CD4-positive, alpha-beta T cell treated with Interleukin-6 at 100 ng/mL for 8 hours (primary cell): ENCODE measurements at places on chromosomes 16 and 17.

- no peak for DNase-seq
Observed at GRCh38 chr16:86625821-86626220, 47.5 kb downstream of the FOXL1 start.

DNA sequence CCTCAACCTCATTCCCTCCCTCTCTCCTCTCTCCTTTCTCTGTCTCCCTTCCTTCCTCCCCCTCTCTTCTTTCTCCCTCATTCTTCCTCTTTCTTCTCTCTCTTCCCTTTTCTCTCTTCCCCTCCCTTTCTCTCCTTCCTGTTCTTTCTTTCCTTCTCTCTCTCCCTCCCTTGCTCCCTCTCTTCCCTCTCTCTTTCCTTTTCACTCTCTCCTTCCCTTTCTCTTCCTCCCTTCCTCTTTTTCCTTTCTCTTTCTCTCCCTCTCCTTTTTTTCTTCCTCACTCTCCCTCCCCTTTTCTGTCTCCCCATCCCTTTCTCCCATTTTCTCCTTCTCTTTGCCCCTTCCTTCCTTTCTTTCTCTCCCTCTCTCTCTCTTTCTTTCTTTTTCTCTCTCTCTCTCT, 7.9 kb upstream of the ELAC2 start:
- DNase-seq: no peak

DNA sequence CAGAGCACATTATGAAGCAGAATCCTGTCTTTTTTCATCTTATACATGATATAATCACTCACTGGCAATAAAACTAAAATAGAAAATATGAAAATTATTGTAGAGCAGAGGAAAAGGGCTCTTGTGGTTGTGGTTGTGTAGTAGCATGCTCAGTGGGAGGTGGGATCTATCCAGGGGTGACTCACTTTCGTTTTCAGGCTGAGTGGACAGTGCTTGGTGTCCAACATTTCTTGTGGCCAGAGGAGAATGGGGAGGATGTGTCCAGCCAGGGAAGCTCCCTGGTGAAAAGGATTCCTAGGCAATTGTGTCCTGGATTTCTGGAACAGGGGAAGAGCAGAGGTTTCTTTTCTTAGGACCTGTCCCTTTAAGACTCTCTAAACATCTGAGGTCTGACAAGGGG, 31.9 kb upstream of the CPHXL start:
- no peak for DNase-seq

- DNase-seq: peak; percentile 11
Observed at GRCh38 chr17:66542129-66542966, 239.9 kb downstream of the PRKCA start.

GRCh38 chr16:51734220-51734619, 583.1 kb upstream of the SALL1 start:
- DNase-seq: no peak

DNA sequence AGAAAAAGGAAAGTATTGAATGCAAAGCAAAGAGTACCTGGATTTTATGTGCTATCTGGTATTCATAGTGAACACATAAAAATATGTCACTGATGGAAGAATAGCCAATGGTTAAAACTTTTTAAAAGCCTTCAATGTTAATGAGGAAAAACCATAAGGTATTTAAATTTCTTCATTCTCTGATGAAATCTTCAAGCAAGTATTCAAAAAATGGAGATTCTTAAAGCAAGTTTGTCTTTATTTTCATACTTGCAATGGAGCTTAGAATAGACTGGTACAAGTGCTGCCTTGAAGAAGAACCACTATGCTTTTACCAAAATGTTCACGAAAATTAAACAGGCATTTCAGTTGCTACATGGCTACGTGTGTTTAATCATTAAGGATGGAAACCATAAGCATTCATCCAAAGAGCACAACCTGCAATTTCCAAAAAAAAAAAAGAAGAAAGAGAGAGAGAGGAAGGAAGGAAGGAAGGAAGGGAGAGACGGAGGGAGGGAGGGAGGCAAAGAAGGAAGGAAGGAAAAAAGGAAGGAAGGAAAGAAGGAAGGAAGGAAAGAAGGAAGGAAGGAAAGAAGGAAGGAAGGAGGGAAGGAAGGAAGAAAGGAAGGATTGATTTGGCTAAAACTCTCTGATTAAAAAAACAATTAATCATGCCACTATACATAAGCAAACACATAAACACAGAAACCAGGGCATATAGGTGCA, 17.6 kb downstream of the HS3ST3A1 start:
- no peak for DNase-seq

GRCh38 chr16:1281517-1281916, 25.6 kb downstream of the TPSD1 start:
- no peak for DNase-seq

DNA sequence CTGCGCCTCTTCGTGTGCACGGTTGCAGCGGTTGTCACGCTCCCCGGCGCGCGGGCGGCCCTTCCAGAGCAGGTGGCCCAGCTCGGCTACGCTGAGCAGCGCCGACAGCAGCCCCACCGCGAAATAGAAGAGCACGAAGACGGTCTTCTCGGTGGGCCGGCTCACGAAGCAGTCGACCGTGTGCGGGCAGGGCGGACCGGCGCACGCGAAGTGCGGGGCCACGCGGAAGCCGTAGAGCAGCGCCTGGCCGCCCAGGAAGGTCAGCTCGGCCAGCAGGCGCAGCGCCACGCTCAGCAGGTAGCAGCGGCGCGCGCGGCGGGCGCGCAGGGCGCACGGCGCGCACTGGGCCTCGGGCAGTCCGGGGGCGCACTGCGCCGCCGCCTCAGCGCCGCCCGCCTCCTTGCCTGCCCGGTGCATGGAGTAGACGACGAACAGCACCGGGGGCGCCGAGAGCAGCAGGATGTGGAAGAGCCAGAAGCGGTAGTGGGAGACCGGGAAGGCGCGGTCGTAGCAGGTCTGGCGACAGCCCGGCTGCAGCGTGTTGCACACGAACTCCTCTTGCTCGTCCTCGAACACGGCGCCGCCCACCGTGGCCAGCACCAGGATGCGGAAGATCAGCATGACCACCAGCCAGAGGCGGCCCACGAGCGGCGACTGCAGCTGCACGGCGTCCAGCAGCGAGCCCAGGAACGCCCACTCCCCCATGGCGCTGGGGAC, 1.3 kb downstream of the GJD3 start:
- no peak for DNase-seq

- DNase-seq: no peak
Observed at GRCh38 chr16:1459967-1460366, 14.9 kb downstream of the CLCN7 start.

DNA sequence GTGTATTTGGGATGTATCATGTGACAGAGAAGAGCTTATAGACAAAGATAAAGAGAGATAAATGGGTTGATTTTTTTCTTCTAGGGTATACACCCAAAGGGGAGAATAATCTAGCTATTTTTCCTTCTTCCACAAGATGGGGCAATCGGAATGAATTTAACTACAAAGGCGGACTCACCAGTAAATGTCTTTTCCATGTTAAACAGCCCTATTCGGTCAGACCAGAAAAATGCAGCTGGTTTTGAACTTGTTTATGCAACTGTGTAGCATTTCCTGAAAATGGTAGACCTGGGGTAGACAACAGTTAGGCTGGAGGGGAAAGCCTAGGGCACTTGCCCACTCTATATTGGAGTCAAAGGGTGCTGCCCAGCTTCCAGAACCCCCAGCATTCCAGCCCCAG, 477.1 kb downstream of the TOX3 start:
- no peak for DNase-seq

DNA sequence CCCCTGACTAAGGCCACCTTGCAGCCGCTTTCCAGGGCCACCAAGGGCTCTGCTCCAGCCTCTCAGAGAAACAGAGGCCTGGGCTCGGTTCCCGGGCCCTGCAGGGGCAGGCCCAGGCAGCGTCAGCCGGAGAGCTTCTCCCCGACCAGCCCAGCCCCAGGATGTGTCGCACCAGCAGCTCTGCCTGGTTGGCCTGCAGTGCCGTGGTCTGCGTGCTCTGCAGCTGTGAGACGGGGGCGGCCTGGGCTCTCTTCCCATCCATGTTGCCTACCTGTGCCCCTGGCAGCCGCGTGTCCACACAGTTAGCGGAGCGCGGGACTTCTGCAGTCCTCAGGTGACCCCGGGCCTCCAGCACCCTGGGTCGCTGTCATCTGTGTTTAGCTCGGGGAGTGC, 4.8 kb downstream of the IGFALS start:
- no peak for DNase-seq

GRCh38 chr16:2596747-2597559, 59.1 kb downstream of the PDPK1 start:
- no peak for DNase-seq

DNA sequence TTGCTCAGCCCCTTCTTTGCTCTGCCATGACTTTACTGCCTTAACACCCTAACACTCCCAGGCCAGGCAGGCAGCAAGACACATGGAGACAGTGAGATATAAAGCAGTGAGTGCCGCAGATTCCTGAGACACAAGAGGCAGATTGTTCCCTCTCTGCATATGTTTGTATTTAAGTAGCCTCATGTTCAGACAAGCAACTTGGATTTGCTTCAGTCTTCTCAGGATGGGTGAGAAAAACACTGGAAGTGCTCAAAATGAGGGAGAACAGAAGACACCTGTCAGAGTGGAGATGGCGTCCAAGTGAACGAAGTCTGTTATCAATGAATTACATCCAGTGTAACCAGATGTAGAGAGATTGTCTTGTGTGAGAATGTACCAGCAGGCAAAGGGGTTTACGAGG, 86.8 kb downstream of the CES1 start:
- DNase-seq: no peak

GRCh38 chr17:16259926-16260325, 42.9 kb downstream of the PIGL start:
- no peak for DNase-seq

DNA sequence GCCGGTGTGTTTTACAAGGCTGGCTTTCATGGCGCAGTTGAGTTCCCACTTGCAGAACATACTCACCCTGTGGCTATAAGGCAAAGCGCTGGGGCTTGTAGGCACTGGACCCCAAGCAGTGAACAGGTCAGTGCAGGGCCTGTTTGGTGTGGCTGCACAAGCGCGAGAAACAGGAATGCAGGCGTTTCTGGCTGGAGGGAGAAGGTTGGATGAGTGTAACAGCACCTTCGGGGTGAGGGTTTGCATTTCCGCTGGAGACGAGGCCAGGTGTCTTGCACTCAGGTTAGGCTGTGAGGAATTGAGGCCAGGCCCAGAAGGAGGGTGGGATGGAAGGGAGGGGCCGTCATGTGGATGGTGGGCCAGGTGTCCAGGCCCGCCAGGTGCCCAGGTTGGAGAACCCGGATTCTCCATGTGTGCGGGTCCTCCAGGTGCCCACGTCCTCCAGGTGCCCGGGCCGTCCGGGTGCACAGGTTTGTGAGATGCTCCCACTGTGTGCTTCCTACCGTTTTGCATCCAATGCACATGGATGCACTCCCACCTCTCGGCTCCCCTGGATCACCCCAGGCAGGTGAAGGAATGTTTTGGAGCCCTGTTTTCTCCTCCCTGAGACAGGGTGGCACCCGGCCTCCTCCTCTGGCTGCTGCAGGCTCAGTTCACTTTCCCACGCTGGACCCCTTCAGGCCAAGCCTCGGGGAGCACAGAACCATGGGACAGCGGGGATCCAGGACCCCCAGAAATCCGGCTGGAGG, 46.0 kb downstream of the SLC7A5 start:
- no peak for DNase-seq

DNA sequence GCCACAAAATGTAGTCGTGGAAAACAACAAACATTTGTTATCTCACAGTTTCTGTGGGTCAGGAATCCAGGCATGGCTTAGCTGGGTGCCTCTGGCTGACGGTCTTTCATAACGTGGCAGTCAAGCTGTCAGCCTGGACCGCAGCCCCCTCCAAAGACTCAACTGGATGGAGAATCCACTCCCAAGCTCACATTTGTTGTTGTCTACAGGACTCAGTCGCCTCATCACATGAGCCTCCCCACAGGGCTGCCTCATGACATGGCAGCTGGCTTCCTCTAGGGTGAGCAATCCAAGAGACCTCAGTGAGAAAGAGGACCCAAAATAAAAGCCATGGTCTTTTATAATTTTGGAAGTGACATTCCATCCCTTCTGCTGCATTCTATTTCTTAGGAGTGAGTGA, 34.7 kb upstream of the AKAP1 start:
- no peak for DNase-seq

- no peak for DNase-seq
Observed at GRCh38 chr17:63634163-63634562, 11.9 kb downstream of the MAP3K3 start.

DNA sequence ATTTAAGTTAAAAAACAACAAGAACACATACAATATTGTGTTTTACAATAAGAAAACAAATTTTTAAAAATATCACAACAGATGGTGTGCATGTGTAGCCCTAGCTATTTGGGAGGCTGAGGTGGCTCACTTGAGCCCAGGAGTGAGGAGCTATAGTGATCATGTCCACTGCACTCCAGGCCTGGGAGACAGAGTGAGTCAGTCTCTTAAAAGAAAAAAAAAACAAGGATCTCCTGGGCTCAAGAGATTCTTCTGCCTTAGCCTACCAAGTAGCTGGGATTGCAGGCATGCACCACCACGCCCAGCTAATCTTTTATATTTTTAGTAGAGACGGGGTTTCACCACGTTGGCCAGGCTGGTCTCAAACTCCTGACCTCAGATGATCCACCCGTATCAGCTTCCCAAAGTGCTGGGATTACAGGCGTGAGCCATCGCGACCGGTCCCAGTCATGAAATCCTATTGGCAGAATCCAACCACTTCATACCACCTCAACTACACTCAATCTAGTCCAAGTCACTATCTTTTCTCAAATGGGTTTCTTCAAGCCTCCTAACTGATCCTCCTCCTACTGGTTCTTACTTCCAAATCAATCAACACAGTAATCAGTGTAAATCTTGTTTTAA, 55.0 kb downstream of the STH start:
- DNase-seq: no peak

- no peak for DNase-seq
Observed at GRCh38 chr17:83077411-83077810, 2.0 kb upstream of the METRNL start.

DNA sequence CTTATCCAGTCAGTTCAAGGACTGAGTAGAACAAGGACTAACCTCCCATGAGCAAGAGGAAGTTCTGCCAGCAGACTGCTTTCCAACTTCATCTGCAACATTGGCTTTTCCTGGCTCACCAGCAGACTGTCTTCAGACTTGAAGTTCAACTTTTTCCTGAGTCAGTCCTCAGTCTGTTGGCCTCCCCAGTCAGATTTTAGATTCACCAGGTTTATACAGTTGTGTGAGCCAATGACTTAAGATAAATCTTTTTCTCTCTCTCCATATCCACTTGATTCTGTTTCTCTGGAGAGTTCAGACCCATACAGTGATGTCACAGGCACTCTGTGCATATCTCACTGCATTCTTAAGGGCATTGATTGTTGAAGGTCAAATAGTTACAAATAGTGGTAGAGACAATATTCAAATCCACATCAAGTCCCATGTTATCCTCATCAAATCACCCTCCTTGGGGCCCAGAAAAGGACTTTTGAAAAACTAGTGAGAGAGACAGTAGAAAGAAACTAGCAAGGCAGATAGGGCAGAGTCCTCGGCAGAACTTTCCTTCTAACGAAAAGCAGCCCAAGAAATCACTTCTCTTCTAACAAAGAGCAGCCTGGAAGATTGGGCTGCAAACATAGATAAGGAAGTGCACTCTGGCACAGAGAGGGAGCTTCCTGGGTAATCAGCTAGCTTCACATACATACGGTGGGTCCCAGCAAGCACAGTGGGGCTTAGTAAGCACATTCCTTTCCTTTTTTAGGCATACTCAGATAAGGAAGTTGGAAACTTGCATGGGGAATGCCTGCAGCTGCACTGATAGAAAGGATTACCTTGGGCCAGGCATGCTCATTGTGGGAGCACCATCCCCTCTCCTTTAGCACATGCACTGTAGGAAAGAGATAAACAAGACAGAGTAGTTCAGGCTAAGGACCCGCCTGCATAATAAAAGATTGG, 132.3 kb upstream of the FAM20A start:
- no peak for DNase-seq

GRCh38 chr16:700684-701584, 4.7 kb downstream of the FBXL16 start:
- peak; percentile 38 for DNase-seq

- no peak for DNase-seq
Observed at GRCh38 chr17:77725846-77726245, 232.7 kb upstream of the TNRC6C start.
